CD4-positive, alpha-beta memory T cell (primary cell): ENCODE measurements at places on chromosomes 4 and X. TPM values are rescaled to one million over a fixed set of nuclear protein-coding genes. Genes with fewer than 3 reads are reported as not detected.

- H3K27me3 ChIP-seq, result no peaks in the 10 kb centered on the region
- H3K36me3 ChIP-seq, result no peaks in the 10 kb centered on the region
- H3K4me1 ChIP-seq, result no peaks in the 10 kb centered on the region
Measured at GRCh38 chr4:5337731-5338130, 286.5 kb downstream of the STK32B start.

DNA sequence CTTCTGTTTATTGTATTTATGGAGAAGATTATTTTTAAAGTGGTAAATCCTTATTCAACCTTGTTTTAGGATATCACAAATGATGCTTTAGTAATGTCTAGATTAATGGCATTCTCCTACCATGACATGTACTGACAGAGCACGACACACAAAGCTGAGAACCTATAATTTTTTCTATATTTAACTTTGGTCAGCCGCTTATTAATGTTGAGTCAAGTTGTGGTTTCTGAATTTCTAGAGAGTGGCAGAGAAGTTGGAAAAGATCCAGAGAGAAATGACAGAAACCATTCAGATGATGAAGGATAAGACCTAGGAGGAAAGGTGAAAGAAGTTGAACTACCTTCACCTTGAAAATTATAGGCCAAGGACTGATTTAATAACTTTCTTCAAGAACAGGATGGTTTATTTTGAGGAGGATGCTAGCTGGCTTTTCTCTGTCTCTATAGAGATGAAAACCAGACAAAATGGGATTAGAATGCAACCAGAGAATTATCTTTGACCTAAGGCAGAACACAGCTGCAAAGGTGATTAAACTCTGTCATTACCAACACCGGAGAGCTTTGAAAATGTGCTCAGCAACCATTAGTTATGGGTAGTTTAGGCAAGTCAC lies 62.6 kb upstream of the TSPAN5 start:
- no peak for DNase-seq
- H3K4me3 ChIP-seq, result no peak overlapping the region
- H3K27me3 ChIP-seq, result no peaks in the 10 kb centered on the region
- H3K36me3 ChIP-seq, result no peaks in the 10 kb centered on the region

DNA sequence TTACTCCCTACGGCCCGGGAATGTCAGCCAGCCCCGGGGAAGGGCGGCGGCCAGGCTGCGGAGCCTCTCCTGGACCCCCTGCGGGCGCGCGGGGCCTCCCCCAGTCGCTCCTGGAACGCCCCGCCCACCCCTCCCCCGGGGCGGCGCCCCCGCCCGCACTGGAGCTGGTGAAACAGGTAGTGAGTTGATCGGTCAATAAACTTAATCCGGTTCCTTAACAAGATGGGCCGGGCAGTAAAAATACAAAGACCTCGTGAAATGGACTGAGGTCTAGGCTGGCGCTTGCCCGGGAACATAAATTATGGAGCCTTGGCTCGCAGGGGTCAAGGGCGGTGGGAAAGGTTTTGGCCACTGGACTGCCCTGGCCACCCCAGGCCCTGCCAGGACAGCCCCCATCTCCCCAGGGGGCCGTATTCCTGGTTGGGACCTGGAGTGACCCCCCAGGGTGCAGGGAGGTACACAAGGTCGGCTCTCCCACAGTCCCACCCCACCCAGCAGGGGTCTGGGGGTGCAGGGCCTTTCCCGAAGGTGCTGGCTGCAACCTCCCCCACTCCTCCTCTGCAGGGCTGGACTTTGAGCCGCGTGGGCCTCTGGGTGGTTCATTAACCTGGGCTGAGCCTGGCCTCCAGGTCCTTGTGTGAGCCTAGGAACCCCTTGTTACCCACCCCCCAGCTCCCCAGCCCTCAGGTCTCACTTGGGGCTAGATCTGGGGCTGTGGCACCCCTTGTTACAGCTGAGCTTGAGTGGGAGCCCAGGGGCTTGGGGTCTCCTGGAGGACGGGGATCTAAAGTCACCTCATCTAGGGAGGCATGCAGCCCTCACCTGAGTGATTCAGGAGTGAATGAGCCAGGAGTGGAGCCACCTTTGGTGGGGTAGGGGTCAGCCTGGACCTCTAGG lies 2.5 kb downstream of the FGFR3 start:
- no peak overlapping the region for H3K27ac ChIP-seq
- DNase-seq, result no peak
- no peaks in the 10 kb centered on the region for H3K36me3 ChIP-seq
- peaks cover 12% of the 10 kb centered on the region for H3K4me1 ChIP-seq

DNA sequence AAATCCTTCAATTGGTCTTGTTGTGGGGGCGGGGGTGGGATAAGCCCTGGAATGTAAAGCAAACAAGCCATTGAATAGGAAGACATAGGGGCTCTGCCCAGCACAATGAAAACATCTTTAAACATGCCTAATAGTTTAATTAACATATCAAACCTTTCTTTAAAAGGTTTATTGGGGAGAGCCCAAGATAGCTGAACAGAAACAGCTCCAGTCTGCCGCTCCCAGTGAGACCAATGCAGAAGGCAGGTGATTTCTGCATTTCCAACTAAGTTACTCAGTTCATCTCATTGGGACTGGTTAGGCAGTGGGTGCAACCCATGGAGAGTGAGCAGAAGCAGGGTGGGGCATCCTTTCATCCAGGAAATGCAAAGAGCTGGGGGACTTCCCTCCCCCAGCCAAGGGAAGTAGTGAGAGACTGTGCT lies 327.2 kb upstream of the CNKSR2 start:
- H3K4me3 ChIP-seq, result no peak overlapping the region
- no peaks in the 10 kb centered on the region for H3K27me3 ChIP-seq
- no peaks in the 10 kb centered on the region for H3K36me3 ChIP-seq
- H3K27ac ChIP-seq, result no peak overlapping the region

GRCh38 chr4:184460499-184461285 lies 13.7 kb downstream of the IRF2 start:
- no peak for DNase-seq
- H3K36me3 ChIP-seq, result peaks cover 9% of the 10 kb centered on the region
- no peak overlapping the region for H3K4me3 ChIP-seq
- H3K27me3 ChIP-seq, result no peaks in the 10 kb centered on the region
- H3K4me1 ChIP-seq, result peaks cover 69% of the 10 kb centered on the region
- no peak overlapping the region for H3K27ac ChIP-seq

The ADAM29 gene
- total RNA-seq, result 0.14 TPM

The FRAS1 gene
- total RNA-seq, result not detected

The LNX1 gene
- not detected for total RNA-seq

The LRCH2 gene
- not detected for total RNA-seq

The PDCL2 gene
- total RNA-seq, result not detected

The GABRB1 gene
- not detected for total RNA-seq

The PYURF gene
- 54.5 TPM for total RNA-seq
